ENCODE measurements at places on chromosomes 2 and 18. TPM values are rescaled to one million over a fixed set of nuclear protein-coding genes. Genes with fewer than 3 reads are reported as not detected.
A peak's percentile ranks its signal among the peaks of the same experiment; 100 is the strongest.

Gene DCTN1
- total RNA-seq = 158 TPM

Gene FAP
- 65.8 TPM for total RNA-seq

Gene SERPINB7
- total RNA-seq = not detected

Gene TRIM43
- total RNA-seq = not detected

Gene EMX1
- total RNA-seq = not detected

GRCh38 chr2:54570925-54571694, 115.0 kb downstream of the SPTBN1 start:
- H3K36me3 ChIP-seq = no peaks in the 10 kb centered on the region
- DNase-seq = peak; percentile 66
- H3K4me1 ChIP-seq = peaks cover 15% of the 10 kb centered on the region
- H3K4me3 ChIP-seq = no peak overlapping the region
- peak overlapping the region; percentile 56 for H3K27ac ChIP-seq

GRCh38 chr18:75475228-75475627, 47.7 kb upstream of the SMIM21 start:
- H3K4me1 ChIP-seq = no peaks in the 10 kb centered on the region
- no peaks in the 10 kb centered on the region for H3K27me3 ChIP-seq
- no peak for DNase-seq
- no peak overlapping the region for H3K4me3 ChIP-seq
- no peaks in the 10 kb centered on the region for H3K36me3 ChIP-seq

GRCh38 chr18:11035814-11036495, 113.4 kb downstream of the PIEZO2 start:
- no peaks in the 10 kb centered on the region for H3K4me1 ChIP-seq
- no peak overlapping the region for H3K4me3 ChIP-seq
- no peak for DNase-seq
- no peaks in the 10 kb centered on the region for H3K27me3 ChIP-seq
- no peak overlapping the region for H3K27ac ChIP-seq

GRCh38 chr2:145055651-145056050, 535.7 kb upstream of the ZEB2 start:
- H3K36me3 ChIP-seq = no peaks in the 10 kb centered on the region
- H3K27ac ChIP-seq = no peak overlapping the region
- H3K4me3 ChIP-seq = no peak overlapping the region

DNA sequence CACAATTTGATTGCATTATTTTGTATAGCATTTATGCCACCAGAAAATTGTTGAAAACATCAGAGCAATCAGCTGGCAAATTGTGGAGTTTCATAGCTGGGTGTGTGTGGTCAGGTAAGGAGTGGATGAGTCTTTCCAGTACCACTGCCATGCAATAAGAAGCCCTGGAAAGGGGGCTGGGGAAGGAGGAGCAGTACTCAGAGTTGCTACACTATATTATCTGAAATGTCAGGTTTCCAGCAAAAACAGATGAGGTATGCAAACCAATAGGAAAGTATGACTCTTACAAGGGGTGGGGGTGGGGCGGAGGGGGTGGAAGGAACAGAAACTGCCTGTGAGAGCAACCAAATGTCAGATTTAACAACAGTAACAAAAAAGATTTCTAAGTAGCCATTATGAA, 112.2 kb downstream of the SOS1 start:
- no peaks in the 10 kb centered on the region for H3K36me3 ChIP-seq
- no peak overlapping the region for H3K4me3 ChIP-seq
- no peak overlapping the region for H3K27ac ChIP-seq
- H3K27me3 ChIP-seq = no peaks in the 10 kb centered on the region

DNA sequence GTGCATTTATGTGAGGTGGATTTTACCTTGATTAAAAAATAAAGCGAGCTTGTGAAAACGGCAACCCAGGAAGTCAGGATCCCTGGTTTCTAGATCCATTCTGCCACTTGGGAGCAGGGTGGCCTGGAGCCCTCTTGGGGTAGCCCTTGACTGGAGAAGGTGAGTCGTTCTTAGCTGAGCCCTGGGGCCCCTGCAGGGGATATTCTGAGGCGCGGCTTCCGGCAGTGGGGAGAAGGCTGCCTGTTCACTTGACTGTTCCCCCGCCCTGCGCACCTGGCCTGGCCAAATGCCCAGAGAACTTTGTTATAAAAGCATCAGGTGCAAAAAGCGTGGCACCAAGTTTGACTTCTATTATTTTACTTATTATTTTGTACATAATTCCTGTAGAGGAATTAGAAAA, 221.9 kb downstream of the DYSF start:
- H3K4me3 ChIP-seq = no peak overlapping the region
- no peak for DNase-seq
- no peaks in the 10 kb centered on the region for H3K27me3 ChIP-seq
- H3K36me3 ChIP-seq = no peaks in the 10 kb centered on the region

DNA sequence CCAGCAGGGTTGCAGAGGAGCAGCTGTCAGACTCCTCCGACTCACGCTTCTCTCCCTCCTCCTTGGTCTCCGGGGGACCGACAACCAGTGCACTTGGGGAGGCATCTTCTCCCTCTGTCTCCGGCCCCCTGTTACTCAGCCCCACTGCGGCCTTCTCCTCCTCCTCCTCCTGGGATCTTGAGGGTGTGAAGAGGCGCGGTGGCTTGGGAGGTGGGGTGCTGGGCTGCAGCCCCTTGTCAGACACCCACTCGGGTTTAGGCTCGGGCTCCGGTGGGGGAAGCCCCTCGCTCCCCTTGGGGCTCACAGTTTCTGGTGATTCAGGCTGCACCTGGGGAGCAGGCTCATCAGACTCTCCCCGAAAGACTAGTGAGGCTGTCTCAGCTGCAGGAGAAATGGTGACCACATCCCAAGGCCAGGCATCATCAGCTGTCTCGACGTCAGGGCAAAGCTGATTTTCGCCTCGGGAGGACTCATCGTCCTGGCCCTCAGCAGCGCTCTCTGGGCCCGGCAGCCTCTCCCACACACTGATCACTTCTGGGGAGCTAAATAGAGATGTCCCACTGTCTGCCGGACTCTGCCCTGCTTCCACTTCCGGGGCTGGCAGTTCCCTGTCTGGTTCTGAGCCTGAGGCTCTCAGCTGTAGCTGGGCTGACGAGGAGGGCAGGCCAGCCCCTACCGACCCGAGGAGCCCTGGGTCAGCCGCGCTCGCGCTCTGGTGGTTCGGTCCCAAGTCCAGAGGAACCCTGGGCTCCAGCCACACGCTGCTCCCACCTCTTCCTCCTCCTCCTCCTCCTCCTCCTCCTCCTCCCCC, 9.0 kb upstream of the SFXN5 start:
- no peaks in the 10 kb centered on the region for H3K4me1 ChIP-seq
- DNase-seq = peak; percentile 71
- H3K36me3 ChIP-seq = peaks cover 5% of the 10 kb centered on the region
- no peaks in the 10 kb centered on the region for H3K27me3 ChIP-seq
- no peak overlapping the region for H3K27ac ChIP-seq
- H3K4me3 ChIP-seq = no peak overlapping the region

GRCh38 chr2:43894743-43895142, 56.0 kb downstream of the ABCG8 start:
- no peak for DNase-seq
- H3K4me3 ChIP-seq = no peak overlapping the region
- H3K36me3 ChIP-seq = peaks cover 16% of the 10 kb centered on the region
- no peak overlapping the region for H3K27ac ChIP-seq
- H3K4me1 ChIP-seq = no peaks in the 10 kb centered on the region

GRCh38 chr18:21489119-21489750, 111.3 kb downstream of the ESCO1 start:
- no peak overlapping the region for H3K27ac ChIP-seq
- DNase-seq = no peak
- peaks cover 2% of the 10 kb centered on the region for H3K36me3 ChIP-seq

- H3K36me3 ChIP-seq = no peaks in the 10 kb centered on the region
- no peaks in the 10 kb centered on the region for H3K27me3 ChIP-seq
- no peaks in the 10 kb centered on the region for H3K4me1 ChIP-seq
Observed at GRCh38 chr2:9100080-9100876, 96.8 kb upstream of the MBOAT2 start.

DNA sequence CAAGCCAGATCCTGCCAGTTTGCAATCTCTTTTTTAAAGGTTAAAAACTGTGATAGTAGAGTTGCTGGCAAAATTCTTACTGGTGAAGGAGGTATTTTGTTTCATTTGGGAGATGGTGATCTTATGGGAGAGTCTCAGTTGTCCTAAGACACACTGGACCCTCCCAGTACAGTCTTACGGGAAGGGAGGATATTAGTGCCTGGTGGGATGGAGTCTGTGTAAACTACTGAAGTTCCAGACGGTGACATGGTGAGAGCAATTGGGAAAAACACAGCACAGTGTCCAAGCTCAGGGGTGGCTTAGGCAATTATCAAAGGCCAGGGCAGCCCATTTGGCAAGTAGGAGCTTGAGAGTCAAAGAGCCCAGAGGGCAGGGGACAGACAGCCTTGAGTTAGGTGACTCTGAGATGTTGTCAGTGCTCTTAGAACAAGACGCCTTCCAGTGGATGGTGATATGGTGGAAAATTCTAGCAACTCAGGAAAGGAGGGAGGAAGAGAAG, 143.7 kb upstream of the CCDC68 start:
- H3K27me3 ChIP-seq = no peaks in the 10 kb centered on the region
- no peaks in the 10 kb centered on the region for H3K4me1 ChIP-seq
- DNase-seq = no peak
- H3K27ac ChIP-seq = no peak overlapping the region

- H3K4me1 ChIP-seq = no peaks in the 10 kb centered on the region
- H3K27me3 ChIP-seq = no peaks in the 10 kb centered on the region
- no peak overlapping the region for H3K4me3 ChIP-seq
Observed at GRCh38 chr18:26405190-26405801, 143.1 kb downstream of the KCTD1 start.

GRCh38 chr2:172227719-172228118, 125.0 kb upstream of the DLX2 start:
- H3K4me1 ChIP-seq = no peaks in the 10 kb centered on the region
- no peaks in the 10 kb centered on the region for H3K36me3 ChIP-seq
- H3K4me3 ChIP-seq = no peak overlapping the region
